ENCODE measurements at places on chromosomes 2 and 18. TPM values are rescaled to one million over a fixed set of nuclear protein-coding genes. Genes with fewer than 3 reads are reported as not detected.

STAT4 gene
- total RNA-seq: 0.89 TPM

SF3B6 gene
- 353 TPM for total RNA-seq

GALR1 gene
- not detected for total RNA-seq

CCBE1 gene
- 5.1 TPM for total RNA-seq

SERPINB7 gene
- total RNA-seq: 8.5 TPM

MYL12B gene
- 561 TPM for total RNA-seq

SLC23A3 gene
- not detected for total RNA-seq

SLC9A4 gene
- not detected for total RNA-seq

TMEM247 gene
- not detected for total RNA-seq
